ENCODE measurements at places on chromosomes 13 and 19. TPM values are rescaled to one million over a fixed set of nuclear protein-coding genes. Genes with fewer than 3 reads are reported as not detected.
A peak's percentile ranks its signal among the peaks of the same experiment; 100 is the strongest.

DNA sequence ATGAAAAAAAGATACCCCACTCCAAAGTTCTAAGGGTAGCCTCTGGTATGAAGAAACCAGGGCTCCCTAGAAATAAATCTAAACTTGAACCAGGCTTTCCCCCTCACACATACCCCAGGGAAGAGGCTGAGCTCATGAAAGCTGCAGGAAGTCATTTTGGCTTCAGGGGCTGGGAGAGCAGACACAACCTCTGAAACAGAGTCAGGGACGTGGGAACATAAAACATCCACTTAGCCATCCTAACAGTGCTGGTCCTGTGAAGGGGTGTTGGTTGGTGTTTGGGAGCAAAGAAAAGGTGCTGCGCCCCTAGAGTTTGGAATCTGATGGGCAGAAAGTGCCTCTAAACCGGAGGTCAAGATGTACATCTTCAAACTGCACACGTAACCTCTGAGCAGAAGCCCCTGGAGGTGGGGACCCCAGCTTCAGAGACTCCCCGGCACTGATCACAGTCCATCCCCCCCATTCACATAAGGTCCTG, 15.8 kb downstream of the RAB3D start:
- ATAC-seq, result no peak

DNA sequence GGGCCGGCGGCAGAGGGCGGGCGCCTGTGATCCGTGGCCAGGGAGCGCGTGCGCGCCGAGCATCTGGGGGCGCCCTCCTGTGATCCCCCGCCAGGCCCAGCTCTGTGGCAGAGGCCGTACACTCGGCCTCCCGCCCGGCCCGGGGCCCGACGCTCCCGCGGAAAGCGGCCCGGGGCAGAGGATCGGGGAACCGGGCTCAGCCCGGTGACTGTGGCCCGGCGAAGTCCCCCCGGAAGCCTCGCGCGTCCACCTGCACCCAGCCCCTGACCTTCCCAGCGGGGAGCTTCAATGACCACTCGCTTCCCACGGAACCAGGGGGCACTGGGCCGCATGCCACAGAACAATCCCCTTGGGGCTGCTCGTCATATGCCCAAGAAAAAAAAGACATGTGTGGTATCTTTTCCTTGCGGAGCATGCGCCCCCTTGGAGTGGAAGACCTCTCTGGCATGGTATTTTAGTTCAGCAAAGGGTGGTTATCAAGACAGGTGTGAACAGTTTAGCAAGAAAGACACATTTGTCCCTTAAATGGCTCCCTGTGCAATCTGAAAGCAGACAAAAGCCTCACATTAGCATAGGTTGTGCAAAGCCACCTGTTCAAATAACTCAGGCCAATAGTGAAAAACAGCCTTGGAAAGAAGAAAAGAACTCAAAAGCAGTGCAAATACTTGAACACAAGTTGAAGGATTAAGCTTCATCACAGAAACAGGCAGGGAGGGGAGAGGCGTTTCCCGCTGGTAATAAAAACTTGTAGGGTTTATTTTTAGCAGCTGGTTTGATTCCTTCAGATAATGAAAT, 290.9 kb upstream of the SOX21 start:
- no peak for ATAC-seq

GRCh38 chr19:3115916-3116602, 19.8 kb upstream of the GNA15 start:
- peak; percentile 64 for ATAC-seq

DNA sequence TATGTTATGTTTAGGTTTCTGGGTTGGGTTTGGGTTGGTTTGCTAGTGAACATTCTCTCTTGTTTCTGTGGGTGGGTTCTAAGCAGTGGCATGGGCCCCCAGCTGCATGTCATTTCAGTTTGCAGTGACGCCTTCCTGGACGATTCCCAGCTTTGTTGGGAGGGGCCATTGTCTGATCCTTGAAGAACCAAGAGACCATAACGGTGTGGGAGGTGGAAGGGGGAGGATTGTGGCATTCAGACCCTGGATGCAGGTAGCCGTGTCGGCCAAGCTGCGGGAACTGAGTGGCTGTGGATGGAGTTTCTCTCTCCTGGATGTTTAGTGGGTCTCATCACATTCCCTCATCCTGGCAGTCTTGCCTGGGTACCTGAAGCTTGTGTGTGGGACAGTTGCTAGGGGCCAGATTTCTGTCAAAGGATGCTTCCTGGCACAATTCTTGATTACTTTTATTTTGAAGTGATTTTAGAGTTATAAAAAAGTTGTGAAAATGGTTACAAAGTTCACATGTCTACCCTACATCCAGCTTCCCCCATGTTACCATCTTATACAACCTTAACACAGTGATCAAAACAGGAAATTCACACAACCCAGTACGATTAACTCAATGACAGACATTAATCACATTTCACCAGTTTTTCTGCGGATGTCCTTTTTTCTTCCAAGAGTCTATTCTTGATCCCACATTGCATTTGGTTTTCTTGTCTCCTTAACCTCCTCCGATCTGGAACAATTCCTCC, 123.8 kb downstream of the SIPA1L3 start:
- no peak for ATAC-seq

GRCh38 chr19:35812220-35813042, at the start of gene PRODH2:
Gene PRODH2 (minus strand): TSS chr19:35812845. CDS start chr19:35812805, 40 bp downstream.
- ATAC-seq, result no peak

DNA sequence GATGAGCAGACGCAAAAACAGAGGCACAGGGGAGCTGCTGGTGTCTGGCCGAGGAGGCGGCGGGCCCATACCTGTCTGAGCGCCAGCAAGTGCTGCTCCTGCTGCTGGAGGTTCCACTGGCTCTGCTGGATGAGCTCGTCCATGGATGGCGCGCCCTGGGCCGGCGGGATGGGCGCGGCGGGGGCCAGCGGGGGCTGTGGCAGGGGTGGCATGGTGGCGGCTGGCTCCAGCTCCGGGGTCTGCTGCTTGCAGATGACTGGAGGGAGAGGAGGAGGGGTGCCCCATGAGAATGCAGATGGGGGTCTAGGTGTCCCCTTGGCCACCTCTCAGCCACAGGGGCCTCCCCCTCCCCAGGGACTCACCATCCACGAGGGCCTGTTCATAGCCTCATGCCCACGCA, 6.9 kb downstream of the CHERP start:
- no peak for ATAC-seq

DNA sequence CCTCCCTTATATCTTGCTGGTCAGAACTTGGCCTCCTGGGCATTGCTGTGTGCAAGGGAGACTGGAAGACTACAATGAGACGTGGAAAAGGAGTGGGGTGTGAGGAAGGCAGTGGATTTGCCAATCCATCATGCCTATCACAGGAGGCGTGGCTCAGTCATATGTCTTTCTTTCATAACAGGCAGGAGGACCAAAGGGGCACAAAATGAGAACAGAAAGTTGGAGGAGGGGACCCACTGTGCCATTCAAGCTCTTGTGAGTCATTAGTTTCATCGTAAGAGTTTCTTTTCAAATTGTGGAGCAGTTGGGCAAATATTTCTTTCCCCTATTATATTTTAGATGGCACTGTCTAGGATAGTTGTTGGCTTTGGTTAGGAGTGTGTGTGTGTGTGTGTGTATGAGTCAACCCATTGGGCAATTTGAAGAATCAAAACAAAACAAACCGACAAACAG, 471.5 kb downstream of the TSHZ3 start:
- peak; percentile 66 for ATAC-seq

GRCh38 chr19:8569066-8569771, 8.0 kb downstream of the MYO1F start:
- ATAC-seq, result peak; percentile 55

DNA sequence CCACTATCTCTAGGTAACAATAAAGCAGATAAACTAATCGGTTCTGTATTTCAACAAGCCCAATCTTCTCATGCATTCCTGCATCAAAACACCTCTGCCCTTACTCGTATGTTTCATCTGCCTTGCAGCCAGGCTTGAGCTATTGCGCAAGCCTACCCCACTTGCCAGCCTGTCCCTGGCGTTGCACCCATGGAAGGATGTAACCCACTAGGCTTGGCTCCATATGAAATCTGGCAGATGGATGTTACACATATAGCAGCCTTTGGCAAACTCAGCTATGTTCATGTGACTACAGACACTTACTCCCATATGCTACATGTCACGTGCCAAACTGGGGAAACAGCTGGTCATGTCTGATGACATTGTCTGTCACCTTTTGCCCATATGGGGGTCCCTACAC, 11.9 kb upstream of the ZNF549 start:
- ATAC-seq, result no peak

DNA sequence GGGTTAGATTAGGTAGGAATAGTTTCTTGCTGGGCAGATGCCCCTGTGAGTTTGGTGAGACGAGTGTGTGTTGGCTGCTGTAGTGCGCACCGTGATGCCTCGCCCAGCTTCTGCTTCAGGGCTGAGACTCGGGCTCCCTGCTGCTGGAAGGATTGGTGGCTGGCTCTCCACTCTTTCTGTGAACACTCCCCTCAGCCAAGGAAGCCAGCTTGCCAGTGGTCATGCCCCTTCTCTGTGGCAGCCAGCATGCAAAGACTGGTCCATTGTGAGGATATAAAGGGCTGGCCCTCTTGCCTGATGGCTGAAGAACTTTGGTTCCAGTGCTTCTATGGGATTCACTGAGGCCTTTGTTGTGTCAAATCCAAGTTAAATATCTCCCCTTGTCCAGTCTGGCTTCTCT, 2.9 kb upstream of the HTR2A start:
- no peak for ATAC-seq

DNA sequence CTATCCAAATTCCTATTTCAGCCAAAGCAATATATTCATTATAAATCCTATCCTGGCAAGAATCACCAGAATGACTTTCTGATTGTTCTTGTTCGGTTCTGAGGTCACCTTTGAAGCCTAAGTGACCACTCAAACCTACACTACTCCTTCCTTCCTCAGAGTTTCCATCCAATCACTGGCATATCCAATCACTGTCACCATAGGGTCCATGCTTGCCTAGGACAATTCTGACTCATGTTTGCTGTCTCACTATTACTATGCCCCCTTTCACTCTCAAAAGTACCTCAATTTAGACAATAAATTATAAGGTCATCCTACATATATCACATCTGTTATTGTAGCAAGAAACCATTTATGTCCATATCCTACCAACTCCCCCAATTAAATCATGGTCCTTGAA, 58.9 kb downstream of the UBL3 start:
- no peak for ATAC-seq

DNA sequence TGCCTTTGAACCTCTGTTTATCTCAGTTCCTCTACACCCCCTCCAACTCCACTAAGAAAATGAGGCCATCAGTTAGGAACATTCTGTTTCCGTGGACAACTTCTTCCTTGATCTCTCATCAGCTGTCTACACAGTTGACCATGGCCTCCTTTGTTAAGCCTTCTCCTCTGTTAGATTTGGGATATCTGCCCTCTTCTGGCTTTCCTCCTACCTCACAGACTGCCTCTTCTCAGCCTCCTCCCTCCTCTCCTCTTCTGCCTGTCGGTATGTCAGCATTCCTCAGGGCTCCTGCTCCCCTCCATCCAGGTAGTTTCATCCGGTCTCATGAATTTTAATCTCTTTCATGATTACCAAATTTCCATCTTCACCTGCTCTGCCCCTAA, 454.9 kb downstream of the FOXO1 start:
- ATAC-seq, result no peak

- ATAC-seq, result no peak
Observed at GRCh38 chr19:46080561-46080960, 39.8 kb upstream of the IGFL4 start.

DNA sequence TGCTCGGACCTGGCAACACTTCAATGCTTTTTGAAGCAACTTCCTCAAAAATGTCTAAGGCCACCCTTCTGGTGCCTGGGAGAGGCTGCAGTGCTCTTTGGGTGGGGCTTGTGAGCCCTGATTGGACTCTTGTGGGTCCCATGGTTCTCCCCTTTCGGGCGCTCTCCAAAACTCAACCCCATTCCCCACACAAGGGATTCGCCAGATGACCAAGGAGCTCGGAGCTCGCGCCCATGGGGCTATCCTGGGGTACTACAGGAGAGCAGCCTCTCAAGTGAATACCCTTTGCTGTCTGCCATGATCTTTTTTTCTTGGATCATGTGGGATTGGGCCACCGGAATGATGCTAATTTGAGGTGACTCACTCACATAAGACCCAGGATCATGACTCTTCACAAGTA, 29.7 kb upstream of the KL start:
- ATAC-seq, result no peak

DNA sequence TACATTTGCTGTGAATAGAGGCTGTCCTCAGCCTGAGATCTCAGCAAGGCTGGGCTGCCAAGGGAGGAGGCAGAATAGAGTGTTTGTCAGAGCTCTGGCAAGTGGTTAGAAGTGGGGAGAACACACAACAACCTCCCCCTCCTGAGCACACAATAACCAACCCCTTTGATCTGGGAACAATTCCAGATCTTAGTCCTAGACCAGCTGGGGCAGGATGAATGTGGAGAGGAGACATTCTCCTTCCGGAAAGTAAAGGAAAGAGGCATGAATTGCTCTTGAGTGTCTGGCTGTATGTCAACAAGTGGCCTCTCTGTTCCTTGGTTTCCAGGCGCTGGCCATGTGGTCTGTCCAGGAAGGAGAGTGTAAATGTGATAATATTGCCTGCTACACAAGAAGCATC, 114.9 kb upstream of the TMTC4 start:
- no peak for ATAC-seq

DNA sequence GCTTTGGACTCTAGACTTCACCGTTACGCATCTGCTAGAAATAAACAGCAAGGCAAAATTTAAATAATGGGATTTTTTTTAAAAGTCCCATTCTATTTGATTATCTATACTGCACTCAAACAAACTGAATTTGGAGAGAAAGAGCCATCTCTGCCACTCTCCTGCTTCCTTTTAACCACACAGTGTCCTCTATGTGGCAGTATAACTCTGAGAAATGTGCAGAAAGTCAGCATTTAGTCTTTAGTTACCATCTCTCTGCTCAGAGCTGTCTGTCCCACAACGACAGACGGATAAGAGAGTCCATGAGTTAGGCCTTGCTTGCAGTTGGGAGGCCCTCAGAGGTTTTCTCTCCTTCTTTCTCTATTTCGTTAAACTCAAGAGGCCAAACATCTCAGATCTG, 21.2 kb downstream of the CCNA1 start:
- ATAC-seq, result no peak

DNA sequence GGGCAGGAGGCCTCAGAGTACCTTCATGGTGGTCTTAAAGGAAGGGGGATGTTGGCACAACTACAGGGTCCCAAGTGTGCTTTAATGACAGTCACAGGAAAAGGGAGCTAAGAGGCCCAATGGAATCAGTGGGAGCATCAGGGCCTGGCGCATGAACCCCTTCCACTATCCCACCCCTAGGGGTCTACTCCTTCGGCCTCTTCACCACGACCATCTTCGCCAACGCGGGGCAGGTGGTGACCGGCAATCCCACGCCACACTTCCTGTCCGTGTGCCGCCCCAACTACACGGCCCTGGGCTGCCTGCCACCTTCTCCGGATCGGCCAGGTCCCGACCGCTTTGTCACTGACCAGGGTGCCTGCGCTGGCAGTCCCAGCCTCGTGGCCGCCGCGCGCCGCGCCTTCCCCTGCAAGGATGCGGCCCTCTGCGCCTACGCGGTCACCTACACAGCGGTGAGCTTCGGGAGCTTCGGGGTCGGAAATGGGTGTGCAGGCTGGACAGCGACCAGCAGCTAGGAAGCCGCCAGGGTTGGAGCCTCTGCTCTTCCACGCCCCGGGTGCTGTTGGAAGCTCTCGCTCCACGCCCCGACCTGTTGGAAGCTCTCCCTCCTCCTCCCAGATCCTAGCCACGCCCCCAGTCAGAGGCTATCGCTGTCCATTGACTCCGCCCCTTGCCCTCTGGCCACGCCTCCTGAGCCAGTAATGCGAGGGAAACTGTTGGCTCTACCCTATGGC, 6.0 kb downstream of the PLPPR2 start:
- no peak for ATAC-seq

Gene CGB1
- not detected for total RNA-seq

Gene UBE2L5
- 0.31 TPM for total RNA-seq

Gene PLIN5
- 15.3 TPM for total RNA-seq

Gene CDC37
- total RNA-seq, result 177 TPM

Gene HCST
- total RNA-seq, result 3.1 TPM
